ENCODE measurements at places on chromosomes 5 and 9. TPM values are rescaled to one million over a fixed set of nuclear protein-coding genes. Genes with fewer than 3 reads are reported as not detected.

GRCh38 chr9:17480966-17481365 lies 97.9 kb upstream of the SH3GL2 start:
- no peak for DNase-seq

GAS1 gene
- total RNA-seq, result 1.7 TPM

CCL28 gene
- total RNA-seq, result 6.2 TPM

- DNase-seq, result no peak
Observed at GRCh38 chr5:170343177-170343576, 45.6 kb upstream of the LCP2 start.

LECT2 gene
- not detected for total RNA-seq

DNA sequence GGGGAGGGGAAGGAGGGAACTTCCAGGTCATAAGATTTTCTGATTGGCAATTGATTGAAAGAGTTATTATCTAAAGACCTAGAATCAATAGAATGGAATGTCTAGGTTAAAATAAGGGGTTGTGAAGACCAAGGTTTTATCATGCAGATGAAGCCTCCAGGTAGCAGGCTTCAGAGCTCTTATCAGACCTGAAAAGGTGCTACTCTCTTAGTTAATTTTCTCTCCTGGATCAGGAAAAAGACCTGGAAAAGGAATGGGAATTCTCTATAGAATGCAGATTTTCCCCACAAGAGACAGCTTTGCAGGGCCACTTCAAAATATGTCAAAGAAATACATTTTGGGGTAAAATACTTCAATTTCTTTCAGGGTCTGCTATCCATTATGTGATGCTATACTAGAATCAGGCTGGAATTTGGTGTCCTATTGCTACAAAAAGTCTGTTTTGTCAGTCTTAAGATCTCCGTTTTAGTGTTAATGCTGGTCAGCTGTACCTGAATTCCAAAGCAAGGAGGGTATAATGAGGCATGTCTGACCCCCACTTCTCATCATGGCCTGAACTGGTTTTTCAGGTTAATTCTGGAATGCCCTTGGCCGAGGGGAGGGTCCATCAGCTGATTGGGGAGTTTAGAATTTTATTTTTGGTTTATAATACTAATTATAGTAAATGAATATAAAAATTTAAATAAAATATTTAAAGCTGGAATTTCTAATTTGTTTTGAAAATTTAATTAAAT lies 16.6 kb upstream of the STOM start:
- no peak for DNase-seq

DNA sequence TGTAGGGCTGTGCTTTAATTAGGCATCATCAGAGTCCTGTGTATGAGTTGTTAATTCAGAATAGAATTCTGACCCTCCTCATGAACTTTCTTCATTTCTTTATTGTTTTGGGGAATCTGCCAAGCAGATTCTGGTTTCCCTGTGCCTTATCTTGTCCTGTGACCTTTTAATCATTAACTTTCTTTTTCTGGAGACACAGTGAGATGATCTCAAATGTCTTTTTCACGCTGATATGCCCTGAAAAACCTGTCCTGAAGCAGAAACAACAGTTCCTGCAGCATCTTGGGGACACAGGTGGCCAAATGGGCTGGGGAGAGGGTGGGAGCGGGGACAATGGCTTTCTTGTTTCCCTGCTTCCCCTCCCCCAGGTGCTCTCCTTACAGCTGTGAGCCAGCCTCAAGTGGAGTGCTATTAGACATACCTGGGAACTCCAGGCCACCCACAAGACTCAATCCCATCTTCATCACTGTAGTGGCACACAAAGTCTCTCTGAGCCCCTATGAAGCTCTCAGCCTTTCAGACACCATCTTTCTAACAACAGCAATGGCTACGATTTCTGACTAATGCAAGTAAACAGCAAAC lies 213.8 kb downstream of the ATP10B start:
- no peak for DNase-seq

PCDHGA8 gene
- total RNA-seq, result 0.14 TPM

RASGRF2 gene
- total RNA-seq, result 2.6 TPM

PITX1 gene
- 0.14 TPM for total RNA-seq

- DNase-seq, result no peak
Observed at GRCh38 chr5:143843461-143843860, 31.5 kb downstream of the HMHB1 start.

DNA sequence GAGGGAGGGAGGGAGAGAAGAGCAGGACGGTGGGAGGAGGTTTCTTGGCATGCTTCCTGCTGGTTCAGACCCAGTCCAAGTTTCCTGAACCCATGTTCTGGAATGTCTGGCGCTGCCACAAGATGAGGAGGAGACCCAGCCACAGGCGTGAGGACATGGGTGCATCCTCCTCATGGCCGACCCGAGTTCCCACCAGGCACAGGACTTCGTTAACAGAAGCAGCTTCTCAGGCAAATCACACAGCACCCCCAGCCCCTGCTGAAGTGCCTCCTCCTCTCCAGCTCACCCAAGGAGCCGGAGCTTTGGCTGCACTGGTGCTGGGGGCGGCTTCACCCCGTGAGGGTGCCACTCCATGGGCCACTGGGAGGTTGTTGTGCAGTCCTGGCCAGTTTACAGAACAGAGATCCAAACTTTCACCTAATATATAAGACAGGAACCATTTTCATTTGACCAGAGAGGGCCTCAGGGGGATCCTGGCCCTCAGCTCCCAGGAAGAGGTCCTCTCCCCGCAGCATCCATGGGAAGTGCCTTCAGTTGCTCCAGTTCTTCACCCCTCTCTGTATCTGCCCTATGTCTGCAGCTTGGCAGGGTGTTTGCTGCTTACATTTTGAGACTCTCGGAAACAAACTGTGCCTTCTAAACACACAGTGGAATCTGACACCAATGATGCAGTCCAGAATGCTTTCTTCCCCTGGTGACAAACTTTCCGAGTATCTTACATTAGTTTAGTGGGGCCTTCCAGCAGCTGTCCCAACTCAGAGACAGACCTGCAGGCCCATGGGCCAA lies 10.2 kb upstream of the NKD2 start:
- no peak for DNase-seq

DNA sequence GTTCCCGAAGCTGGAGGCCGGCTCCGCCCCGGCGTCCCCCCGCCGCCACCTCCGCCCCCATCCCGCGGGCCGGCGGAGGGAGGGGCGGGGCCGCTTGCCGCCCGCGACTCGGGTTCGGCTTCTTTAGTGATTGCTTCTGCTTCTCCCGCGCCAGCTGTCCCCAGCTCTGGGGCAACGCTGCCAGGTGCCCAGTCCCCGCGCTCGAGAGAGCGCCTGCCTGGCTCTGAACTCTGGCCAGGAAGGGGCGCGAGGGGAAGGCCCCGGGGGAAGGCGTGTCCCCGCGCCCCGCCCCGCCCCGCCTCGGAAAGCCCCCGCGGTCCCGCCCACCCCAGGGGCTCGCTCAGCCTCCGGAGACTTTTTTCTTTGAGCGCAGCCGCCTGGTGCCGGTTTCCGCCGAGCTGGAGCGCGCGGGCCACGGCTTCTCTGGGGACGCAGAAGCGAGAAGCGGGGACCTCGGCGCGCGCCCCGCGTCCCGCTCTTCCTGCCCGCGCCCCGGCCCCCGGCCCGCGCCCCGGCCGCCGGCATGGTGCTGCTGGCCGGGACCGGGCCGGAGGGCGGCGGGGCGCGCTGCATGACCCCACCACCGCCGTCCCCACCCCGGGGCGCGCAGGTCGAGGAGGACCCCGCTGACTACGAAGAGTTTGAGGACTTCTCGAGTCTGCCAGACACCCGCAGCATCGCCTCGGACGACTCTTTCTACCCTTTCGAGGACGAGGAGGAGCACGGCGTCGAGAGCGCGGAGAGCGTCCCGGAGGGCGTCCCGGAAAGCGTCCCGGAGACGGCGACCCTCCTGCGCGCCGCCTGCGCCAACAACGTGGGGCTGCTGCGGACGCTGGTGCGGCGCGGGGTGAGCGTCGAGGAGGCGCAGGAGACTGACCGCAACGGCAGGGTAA lies at the start of gene ANKRD33B:
Gene ANKRD33B, plus strand, starts transcription at position 126 of the 893 bp plus-strand sequence. Its CDS starts 398 bp downstream, at position 524.
- DNase-seq, result no peak

DNA sequence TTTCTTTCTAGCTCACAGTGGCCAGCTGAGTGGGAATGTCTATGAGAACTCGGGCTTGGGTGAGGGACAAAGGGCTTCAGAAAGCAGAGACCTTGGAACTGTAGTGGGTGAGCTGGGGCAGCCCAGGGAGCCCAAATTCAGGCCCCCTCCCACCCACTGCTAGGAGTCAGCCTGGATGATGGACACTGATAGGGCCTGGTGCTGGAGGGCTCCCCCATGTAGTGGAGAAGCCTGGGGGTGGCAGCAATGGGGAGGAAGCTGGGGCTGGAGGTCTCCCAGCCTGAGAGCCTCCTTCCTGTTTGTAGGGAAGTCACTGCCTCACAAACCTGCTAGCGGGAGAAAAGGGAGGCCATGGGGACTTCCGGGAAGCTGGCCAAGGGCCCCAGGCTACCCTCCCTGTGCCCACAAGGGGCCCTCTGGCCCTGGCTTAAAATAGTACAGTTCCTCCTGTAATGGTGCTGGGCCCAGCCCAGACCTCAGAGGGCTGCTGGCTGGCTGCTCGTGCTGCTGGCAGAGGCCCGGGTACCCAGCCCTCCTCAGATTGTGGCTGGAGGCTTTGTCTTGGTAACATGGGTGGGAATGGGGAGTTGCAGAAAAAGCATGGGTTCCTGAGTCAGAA lies 6.3 kb upstream of the NR5A1 start:
- no peak for DNase-seq

DNA sequence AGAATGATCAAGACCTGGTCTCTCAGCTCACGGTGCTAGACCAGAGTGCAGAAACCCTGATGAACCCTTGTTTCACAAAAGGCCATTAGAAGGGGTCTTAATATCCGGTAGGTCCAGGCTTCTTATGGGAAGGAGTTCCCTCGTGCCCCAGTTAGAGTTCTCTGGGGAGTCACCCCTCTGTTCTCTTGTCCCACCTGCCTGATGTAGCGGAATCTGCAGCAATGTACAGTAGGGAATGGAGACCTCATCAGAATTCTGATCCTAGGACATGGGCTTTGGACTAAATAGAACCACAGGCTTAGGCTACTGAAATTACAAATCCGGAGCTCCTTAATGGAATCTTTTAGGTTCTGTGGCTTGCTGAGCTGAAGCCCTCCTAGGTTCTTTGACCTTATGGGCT lies 243.6 kb upstream of the IRX2 start:
- DNase-seq, result no peak

UGCG gene
- 231 TPM for total RNA-seq

- no peak for DNase-seq
Observed at GRCh38 chr5:9958914-9959313, 290.8 kb downstream of the ATPSCKMT start.

GRCh38 chr5:169549453-169550100 lies 34.0 kb upstream of the SPDL1 start:
- DNase-seq, result no peak

DNA sequence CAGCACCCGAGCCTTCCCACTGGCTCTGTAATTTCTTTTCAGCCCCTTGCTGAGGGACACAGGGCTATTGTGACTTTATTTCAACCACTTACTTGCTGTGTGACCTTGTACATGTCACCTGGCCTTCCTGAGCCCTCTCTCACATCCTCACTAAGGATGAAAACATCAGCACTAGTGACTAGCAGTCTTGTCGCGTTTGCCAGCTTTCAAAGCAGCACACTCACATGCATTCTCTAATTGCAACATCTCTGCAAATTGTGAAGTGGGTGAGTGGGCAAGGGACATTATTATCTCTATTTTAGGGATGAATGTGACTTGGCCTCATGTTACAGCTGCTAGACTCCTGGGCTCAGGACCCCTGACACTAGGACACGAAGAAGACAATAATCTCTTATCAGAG lies 144.5 kb downstream of the SEC61B start:
- DNase-seq, result no peak
